ENCODE measurements at places on chromosomes 1 and 21.

DNA sequence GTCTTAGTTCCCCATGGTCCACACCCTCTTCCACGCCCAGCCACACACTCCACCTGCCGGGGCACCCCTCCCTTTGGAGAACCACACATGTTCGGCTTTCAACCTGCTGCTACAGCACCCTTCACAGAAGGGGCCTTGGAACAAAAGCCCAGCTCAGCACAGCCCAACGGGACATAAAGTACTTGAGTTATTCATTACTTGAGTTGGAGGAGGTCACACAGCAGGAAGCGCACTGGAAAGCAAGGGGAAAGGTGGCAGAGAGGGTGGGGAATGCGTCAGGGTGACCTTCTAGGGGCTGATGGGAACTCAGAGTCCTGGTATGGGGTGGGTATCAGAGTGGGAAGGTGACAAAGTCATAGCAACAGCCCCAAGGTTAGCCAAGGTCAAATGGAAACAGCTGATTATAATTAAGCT, 3.0 kb upstream of the ATP1B1 start:
- DNase-seq = no peak

GRCh38 chr1:93629101-93630059, 52.3 kb downstream of the BCAR3 start:
- DNase-seq = peak; percentile 29

GRCh38 chr1:24920533-24920925, 9.5 kb downstream of the RUNX3 start:
- DNase-seq = no peak

DNA sequence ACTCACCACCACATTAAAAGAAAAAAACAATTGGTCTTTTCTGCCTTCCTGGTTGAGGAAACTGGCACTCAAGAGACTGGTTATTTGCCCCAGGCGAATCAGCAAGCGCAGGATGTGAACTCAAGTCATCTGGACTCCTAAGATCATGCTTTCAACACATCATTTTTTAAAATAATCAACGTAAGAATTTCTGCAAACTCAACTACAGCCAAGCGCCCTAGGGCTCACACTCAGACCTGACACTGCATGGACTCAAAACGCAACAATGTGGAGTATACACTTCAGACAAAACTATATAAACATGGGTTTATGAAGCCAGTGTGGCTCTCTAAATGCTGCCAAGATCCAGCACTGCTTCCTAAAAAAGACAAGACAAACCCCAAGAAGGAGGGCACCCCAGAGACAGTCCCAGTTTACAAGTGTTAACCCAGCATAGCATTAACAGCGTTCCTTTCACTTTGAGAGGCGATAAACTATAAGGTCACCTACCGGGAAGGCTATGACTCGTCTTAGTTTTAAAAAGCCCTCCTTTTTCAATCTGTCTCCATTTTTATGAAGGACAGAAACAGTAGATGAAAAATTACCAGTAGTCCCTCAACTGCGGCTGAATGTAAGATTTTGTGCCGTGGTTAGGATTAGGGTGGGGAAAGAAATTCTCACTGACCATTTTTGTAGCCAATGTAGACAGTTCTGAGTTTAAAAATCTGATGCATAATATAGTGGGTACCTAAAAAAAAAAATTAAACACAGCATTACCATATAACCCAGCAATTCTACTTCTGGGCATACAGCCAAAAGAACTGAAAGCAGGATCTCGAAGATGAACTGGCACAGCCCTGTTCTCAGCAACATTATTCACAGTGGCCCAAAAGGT, 54.8 kb downstream of the SIPA1L2 start:
- DNase-seq = no peak

DNA sequence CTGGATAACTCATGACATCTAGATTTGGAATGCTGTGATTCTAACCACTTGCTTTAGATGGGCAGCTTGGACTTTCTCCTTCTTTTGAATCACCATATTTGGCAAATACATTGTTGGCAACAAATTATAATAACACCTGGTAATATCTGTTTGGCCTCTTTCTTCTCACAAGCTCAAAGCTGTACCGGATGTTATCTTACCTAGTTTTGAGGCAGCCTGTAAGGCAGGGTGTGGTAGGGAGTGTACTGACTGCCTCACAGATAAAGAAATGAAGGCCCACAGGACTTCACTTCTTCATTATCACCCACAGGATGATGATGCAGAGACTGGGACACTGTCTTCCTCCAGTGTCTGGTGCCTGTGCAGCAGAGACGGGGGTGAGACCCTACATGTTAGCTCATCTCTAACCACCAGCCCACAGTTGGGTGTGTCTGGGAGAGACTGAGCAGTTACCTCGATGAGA, 28.5 kb downstream of the TUFT1 start:
- no peak for DNase-seq

GRCh38 chr1:192809307-192810252, 741 bp downstream of the RGS2 start:
- DNase-seq = peak; percentile 52

DNA sequence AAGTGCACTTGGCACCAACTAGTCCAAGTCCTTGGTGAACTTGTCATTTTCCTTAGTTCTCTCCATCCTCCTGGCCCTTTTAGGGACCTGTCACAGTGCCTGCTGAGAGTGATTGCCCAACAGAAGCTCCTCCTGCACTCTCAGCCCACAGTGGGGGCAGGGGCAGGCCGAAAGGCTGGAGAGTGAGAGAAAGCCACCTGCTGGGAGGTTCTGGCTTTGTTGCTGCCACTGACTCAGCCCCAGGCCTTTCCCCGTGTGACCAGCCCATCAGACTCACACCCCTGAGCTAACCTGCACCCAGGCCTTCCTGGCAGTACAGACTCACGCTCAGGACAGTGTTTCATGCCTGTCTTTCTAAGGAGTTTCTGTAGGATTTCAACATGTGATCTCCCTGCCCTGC, 17.1 kb upstream of the PROK1 start:
- no peak for DNase-seq

GRCh38 chr1:206029484-206029883, 5.8 kb upstream of the CTSE start:
- DNase-seq = no peak

DNA sequence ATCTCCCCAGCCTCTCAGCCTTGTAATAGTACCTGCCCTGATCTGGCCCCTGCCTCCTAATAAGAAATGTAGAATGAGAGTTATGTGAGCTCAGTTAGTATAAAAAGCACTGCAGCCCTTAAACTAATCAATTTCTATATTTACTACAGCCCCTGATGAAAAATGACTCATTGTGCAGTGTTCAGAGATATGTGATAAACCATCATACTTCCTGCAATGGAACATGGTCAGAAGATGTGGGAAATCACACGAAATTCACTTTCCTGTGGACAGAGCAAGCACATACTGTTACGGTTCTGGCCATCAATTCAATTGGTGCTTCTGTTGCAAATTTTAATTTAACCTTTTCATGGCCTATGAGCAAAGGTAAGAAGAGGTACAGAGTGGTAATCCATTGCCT, 176.8 kb upstream of the PDE4B start:
- DNase-seq = no peak

DNA sequence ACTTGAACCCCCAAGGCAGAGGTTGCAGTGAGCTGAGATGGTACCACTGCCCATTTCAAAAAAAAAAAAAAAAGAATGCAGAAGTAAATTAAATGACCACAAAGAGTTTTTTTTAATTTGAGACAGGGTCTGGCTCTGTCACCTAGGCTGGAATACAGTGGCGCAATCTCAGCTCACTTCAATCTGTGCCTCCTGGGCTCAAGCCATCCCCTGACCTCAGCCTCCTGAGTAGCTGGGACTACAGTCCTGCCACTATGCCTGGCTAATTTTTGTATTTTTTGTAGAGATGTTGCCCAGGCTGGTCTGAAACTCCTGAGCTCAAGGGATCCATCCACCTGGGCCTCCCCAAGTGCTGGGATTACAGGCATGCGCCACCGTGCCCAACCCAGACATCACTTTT, 20.2 kb upstream of the GPR157 start:
- no peak for DNase-seq

- DNase-seq = no peak
Observed at GRCh38 chr1:22508991-22509390, 54.3 kb upstream of the EPHA8 start.

DNA sequence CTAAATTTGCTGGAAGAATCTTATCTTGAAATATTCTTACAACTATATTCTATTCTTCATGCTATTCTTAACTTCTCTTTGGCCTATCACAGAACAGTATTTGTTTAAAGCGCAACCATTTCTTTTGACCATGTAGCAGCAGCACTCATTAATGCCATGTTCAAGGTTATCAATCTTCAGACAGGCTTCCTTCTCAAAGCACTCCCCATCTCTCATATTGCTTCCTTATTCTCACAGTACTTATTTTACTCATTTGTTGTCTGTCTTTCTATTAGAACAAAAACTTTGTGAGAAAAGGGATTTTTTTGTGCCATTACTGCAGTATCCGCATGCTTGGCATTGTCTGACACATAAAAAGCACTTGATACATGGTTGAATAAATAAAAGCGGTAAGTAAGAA, 89.7 kb downstream of the ATP1B1 start:
- DNase-seq = no peak

GRCh38 chr1:23452011-23452411, 27.5 kb upstream of the TCEA3 start:
- DNase-seq = no peak

DNA sequence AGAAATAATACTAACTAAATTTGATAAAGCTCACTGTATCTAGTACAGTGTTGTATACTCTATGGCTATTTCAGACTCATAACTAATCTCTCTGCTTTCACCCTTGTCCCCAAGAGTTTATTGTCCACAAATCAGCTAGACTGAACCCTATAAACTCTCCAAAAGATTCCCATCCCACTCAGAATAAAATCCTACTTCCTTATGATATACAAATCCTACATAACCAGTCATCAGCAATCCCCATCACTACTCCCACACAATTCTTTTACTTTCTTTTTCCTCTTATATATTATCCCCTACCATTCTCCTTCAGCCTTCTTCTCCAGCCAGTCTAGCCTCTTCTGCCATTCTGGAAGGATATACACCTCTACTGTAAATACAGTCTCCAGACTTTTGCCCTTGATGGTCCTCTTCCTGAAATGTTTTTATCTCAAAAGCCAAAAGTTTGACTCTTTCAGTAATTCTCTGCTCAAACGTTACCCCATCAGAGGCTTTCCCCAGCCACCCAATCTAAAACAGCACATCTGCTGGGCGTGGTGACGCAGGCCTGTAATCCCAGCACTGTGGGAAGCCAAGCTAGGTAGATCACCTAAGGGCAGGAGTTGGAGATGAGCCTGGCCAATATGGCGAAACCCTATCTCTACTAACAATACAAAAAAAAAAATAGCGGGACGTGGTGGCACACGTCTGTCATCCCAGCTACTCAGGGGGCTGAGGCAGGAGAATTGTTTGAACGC, 41.6 kb downstream of the ABL2 start:
- DNase-seq = no peak

DNA sequence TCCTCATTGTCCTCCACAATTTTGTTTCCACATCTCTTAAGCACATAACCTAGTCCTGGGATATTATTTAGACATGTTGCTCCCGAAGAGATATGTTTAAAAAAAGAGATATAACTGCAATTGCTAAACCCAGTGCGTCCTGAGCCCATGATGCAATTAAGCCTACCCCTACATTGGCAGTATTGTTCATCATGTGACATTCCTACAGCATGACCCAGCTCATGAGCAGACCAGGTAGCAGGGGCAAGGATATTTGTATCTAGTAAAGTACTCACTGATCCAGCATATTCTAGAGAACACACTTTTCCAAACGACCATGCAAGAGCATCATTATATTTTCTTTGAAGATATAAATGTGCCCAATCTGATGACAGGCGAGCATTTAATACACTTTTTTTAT, 1.2 kb downstream of the ADAM30 start:
- DNase-seq = no peak

DNA sequence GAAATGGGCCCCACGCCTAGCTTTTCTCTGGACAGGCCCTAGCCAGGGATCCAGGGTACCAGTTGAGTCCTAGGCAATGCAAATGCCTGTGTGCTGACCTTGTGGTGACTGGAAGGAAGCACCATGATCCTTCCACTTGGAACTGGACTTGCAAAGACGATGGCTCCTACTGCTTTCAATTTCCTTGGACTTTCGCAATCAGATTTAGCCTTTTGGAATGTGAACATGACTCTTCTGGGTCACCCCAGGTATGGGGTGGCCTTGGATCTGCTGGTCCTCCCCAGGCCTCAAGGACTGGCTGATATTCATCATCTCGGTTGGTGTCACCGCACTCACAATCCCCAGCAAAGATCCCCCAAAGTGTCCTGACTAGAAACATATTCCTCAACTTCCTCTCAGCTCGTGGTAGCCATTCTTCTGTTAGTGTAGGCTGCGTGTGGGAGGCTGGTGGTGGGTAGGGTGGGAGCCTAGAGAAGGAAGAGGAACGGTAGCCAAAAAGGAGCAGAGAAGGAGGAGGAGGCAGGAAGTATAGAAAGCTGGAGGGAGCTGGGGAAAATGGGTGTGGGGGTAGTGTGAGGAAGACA, 130.5 kb downstream of the PPIAL4G start:
- no peak for DNase-seq

GRCh38 chr1:201511941-201512539, 5.1 kb upstream of the CSRP1 start:
- DNase-seq = no peak

- no peak for DNase-seq
Observed at GRCh38 chr1:46770541-46770940, 28.3 kb upstream of the CYP4B1 start.

- DNase-seq = no peak
Observed at GRCh38 chr1:207647671-207648333, 2.9 kb downstream of the CR1L start.

GRCh38 chr1:184635980-184636431, 118.7 kb downstream of the EDEM3 start:
- DNase-seq = no peak
